ENCODE measurements at places on chromosomes 6 and 20.

DNA sequence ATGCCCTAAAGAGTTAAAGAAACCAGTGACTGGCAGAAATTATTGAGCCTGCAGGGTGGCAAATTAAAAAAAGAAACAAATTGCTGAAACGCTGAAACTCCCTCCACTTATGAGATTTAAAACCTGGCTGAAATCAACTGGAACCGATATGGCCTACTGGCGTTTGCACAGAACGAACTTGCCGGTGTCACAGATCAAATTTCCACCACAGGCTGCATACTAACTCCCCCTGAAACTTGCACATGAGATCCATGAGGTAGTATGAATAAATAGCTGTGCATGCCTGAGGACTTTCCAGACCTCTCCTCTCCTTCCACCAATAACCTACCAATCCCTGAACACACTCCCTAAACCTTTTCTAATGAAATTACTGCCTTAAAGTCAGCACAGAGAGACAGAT lies 150.4 kb downstream of the RNGTT start:
- no peak for DNase-seq

DNA sequence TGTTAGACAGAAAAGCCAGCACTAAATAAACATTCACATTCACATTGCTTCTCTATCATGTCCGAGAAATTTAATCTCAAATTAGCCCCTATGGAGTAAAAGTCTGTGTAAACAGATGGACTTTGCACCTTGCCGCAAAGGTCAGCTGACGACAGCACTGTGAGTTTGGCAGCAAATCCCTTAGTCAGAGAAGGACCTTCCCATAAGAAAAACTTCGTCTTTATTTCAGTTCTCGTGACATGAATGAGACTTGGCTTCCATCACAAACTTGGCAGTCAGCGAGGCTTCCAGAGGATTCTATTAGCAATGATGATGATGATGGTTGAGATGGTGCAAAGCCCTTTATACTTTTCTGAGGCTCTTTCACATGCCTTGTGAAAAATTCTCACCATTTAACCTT lies 133.7 kb upstream of the IFNGR1 start:
- no peak for DNase-seq

GRCh38 chr6:39076623-39077535 lies 28.3 kb downstream of the GLP1R start:
- no peak for DNase-seq

- no peak for DNase-seq
Measured at GRCh38 chr20:58004146-58004545, 224.3 kb downstream of the ANKRD60 start.

GRCh38 chr6:36109092-36109491 lies 21.2 kb upstream of the MAPK13 start:
- no peak for DNase-seq

GRCh38 chr6:110287462-110288341 lies 70.4 kb downstream of the METTL24 start:
- DNase-seq: no peak

DNA sequence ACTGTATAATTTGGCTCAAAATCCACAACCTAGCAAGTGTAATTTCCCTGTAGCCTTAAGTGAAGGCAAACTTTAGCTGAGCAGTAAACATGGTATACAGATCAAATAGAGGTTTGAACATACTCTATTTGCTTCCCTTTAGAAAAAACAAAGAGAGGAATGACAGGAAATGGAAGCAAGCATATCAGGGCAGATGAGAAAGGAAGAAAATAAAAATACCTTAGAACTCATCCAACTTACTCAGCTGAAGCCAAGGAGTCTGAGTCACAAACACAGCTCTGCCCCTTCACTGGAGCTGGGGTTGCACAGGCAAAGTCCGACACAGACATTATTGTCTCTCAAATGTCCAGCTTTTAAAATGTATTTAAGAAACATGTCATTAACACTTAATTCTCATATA lies 379.9 kb upstream of the IRAK1BP1 start:
- no peak for DNase-seq

DNA sequence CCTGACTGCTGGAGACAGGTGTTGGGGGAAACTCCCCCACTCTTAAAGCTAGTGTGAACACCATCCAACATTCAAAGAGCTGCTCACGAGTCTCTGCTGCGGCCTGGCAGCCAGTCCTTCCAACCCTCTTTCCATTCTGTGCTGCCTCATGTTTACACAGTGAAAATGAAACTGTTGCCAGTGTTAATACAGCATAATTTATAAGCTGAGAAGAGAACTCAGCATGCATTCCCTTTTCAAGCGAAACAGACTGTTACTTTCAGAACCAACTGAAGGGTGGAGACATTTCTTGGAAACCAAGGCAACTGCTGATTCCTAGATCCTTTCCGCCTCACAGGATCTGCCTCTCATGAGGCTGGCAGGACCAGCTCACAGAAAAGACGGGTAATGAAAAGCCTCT lies 533.8 kb upstream of the ID4 start:
- DNase-seq: peak; percentile 79

GRCh38 chr20:914727-915498 lies 1.2 kb downstream of the ANGPT4 start:
- DNase-seq: no peak

Data from brain (organoid and tissue), 16 donors.